CD4-positive, alpha-beta T cell treated with Interleukin-2 at 100 ng/mL for 4 hours (primary cell): ENCODE measurements at places on chromosomes 1 and 21.

- no peak for DNase-seq
Observed at GRCh38 chr1:151720125-151720524, 1.2 kb upstream of the RIIAD1 start.

- DNase-seq: no peak
Observed at GRCh38 chr1:51574796-51575195, 42.1 kb upstream of the OSBPL9 start.

DNA sequence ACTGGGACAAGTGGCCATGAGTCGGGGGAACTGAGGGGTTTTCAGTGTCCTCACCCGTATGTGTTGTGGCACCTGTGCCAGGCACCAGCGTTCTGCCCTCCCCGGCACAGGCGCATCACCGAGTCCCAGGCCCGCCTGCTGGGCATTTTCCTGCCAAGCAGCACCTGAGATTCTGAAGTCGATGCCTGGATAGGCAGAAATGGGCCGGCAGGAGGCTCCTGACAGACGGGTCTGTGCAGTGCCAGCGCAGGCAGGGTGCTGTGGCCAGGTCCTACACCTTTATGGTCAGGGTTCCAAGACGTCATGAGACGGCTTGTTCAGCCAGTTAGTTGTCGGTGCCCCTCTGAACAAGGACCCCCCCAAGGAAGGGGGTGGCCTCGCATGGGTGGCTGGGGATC lies 10.6 kb downstream of the FAAP20 start:
- DNase-seq: no peak

GRCh38 chr1:208289716-208290115 lies 45.5 kb upstream of the PLXNA2 start:
- no peak for DNase-seq

GRCh38 chr21:42649122-42650032 lies 4.0 kb upstream of the PDE9A start:
- DNase-seq: no peak
